GM23338 (cell line): ENCODE measurements at places on chromosomes 3 and 15. TPM values are rescaled to one million over a fixed set of nuclear protein-coding genes. Genes with fewer than 3 reads are reported as not detected.

Gene PLSCR5
- not detected in 2 replicates for polyA plus RNA-seq

Gene SLC12A1
- 0.52 and 0.57 TPM in 2 replicates for polyA plus RNA-seq

Gene HRG
- polyA plus RNA-seq = not detected in 2 replicates

Gene ITIH3
- not detected in 2 replicates for polyA plus RNA-seq

Gene GOLGA6B
- polyA plus RNA-seq = 0.65 TPM in 1 of 2 replicates, not detected in the other

Gene CYP1A2
- polyA plus RNA-seq = not detected in 2 replicates

Gene CD276
- polyA plus RNA-seq = 58.3 and 60.9 TPM in 2 replicates

Gene VPS8
- polyA plus RNA-seq = 12.3 and 17.3 TPM in 2 replicates

Gene RNU5B-1
- not detected in 2 replicates for polyA plus RNA-seq

Gene MUC4
- 0.80 and 1.3 TPM in 2 replicates for polyA plus RNA-seq

Gene TIPARP
- polyA plus RNA-seq = 2.8 and 4.5 TPM in 2 replicates

Gene CPB1
- polyA plus RNA-seq = not detected in 2 replicates

Gene BUB1B
- polyA plus RNA-seq = 69.3 and 77.7 TPM in 2 replicates

Gene TMEM212
- polyA plus RNA-seq = not detected in 2 replicates

Gene RHOV
- 3.0 and 4.4 TPM in 2 replicates for polyA plus RNA-seq

Gene C3orf38
- 17.6 and 22.2 TPM in 2 replicates for polyA plus RNA-seq

Gene GPR87
- 0.21 TPM in 1 of 2 replicates, not detected in the other for polyA plus RNA-seq

Gene FBXO40
- polyA plus RNA-seq = 0.05 TPM in 1 of 2 replicates, not detected in the other

Gene LIPC
- polyA plus RNA-seq = not detected in 2 replicates

Gene KLF15
- 3.3 and 3.5 TPM in 2 replicates for polyA plus RNA-seq

Gene LCTL
- polyA plus RNA-seq = 2.3 and 3.2 TPM in 2 replicates

Gene ATG7
- 16.0 and 16.2 TPM in 2 replicates for polyA plus RNA-seq

Gene FBXL22
- 0.26 and 1.2 TPM in 2 replicates for polyA plus RNA-seq

Gene CASR
- polyA plus RNA-seq = 0.03 and 0.08 TPM in 2 replicates

Gene MON1A
- 5.5 and 6.4 TPM in 2 replicates for polyA plus RNA-seq
